Pericardium fibroblast (primary cell): ENCODE measurements at places on chromosomes 5 and 9. TPM values are rescaled to one million over a fixed set of nuclear protein-coding genes. Genes with fewer than 3 reads are reported as not detected.

KIF20A gene
- total RNA-seq, result 1.3 and 4.3 TPM in 2 replicates

MLANA gene
- total RNA-seq, result not detected in 2 replicates

BTNL3 gene
- not detected in 2 replicates for total RNA-seq

EGFLAM gene
- 2.0 and 4.0 TPM in 2 replicates for total RNA-seq

CAMK4 gene
- total RNA-seq, result 0.43 and 1.1 TPM in 2 replicates
